ENCODE measurements at places on chromosomes 11 and 22.

- no peak for DNase-seq
Measured at GRCh38 chr22:40107851-40108378, 69.8 kb upstream of the TNRC6B start.

- no peak for DNase-seq
Measured at GRCh38 chr11:8714622-8715225, 32.1 kb downstream of the RPL27A start.

GRCh38 chr11:47577460-47578041, 1.2 kb downstream of the KBTBD4 start:
- DNase-seq: no peak

GRCh38 chr11:100821198-100821597, 134.1 kb downstream of the ARHGAP42 start:
- no peak for DNase-seq

GRCh38 chr11:1946812-1947484, at the start of gene MRPL23:
Gene MRPL23, plus strand, starts transcription at chr11:1947332. Its CDS starts 31 bp downstream, at chr11:1947363.
- no peak for DNase-seq

DNA sequence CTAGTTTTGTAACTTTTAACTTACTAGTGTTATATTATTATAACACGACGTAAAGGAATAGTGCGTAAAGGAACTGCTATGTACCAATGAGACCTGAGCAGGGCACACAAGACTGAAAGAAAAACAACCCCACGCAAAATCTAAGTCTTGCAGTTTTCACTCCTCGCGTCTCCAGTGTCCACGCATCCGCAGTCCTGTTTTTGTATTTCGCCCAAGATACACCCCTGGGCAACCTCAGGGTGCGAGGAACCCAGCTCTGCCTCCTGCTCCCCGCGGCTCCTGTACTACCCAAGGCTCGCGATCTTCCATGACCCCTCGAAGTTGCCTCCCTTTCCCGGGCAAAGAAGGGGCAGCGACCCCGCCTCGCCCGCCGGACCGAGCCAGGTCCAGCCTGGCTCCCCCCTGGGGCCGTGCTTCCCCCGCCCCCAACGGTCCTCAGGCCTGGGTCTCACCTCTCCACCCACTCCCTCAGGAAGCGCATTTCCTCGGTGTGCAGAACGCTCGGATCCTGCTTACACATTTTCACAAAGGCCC, 393 bp downstream of the ST13 start:
- DNase-seq: no peak

GRCh38 chr11:74024261-74025029, 15.6 kb upstream of the UCP3 start:
- no peak for DNase-seq

GRCh38 chr11:130631119-130631518, 182.7 kb downstream of the ADAMTS15 start:
- no peak for DNase-seq

DNA sequence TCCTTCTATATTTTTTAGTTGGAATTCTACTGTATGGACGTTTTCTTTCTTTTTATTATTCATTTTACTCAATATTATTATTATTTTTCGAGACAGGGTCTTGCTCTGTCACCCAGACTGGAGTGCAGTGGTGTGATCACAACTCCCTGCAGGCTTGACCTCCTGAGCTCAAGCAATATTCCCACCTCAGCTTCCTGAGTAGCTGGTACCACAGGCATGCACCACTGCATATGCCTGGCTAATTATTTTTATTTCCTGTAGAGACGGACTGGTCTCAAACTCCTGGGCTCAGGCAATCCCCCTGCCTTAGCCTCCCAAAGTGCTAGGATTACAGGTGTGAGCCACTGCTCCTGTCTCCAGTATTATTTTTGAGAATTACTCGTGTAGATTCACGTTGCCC, 34.0 kb upstream of the CCDC134 start:
- no peak for DNase-seq

DNA sequence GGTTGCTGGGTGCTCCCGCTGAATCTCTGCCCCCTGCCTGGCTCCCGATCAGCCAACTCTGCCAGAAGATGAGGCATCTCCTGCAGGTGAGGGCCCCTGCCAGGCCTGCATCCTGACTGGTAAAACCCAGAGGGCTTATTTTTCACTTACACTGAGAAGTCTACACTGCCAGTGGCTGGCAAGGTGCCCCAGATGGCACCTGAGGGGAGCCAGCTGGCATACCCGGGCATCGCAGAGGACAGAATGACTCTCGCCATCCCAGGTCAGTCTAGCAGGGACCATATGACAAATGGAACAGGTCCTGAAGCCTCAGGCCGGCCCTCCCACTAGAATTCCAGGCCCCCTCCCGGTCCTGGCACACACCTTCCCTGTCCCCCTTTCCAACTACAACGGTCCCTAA, 30.9 kb downstream of the MACROD1 start:
- no peak for DNase-seq

DNA sequence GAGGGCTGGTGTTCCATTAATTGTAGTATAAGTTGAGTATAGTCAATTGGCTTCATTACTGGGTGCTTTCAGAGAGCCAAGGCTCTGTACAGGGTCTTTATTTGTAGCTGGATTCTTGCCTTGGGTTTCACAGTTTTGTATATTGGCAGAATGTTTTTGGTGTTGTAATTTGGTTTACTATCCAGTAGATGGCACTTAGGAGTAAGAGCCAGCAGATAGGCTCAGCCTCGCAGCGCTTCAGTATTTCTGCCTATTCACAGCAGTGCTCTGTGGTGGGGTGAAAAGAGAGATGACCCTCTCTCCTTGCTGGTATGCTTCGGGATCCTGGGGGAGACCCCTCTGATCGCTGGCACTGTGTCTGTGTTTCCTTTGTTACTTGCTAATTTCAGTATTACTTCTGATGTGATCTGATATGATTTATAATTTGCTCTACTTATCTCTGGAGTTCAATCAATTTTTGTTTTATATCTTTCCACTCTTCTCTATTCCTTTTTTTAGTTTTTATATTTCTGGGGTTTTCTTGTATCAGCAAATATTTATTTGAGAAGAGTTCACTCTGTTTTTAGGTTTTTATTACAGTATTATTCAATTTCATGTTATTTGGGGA, 52.2 kb downstream of the ANO5 start:
- no peak for DNase-seq

- DNase-seq: no peak
Measured at GRCh38 chr11:6529266-6529665, 32.2 kb downstream of the DNHD1 start.

GRCh38 chr22:28927630-28928029, 44.3 kb downstream of the ZNRF3 start:
- no peak for DNase-seq

DNA sequence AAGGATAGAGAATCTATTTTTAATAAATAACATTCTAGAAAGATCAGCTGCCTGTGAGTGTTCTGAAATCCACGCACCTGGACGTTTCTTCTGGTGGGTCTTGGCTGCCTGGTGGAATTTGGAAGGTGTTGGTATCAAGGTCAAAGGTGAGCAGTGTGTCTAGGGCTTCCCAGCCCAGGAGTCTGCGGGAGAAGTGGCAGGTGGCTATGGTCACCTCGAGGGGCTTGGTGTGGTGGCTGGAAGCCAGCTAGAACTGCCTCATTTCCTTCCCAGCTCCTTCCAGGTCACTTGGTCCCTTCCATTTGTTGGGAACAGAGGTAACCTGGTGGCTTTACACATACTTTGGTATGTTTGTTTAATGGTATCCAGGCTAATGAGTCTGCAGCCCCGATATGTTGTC, 41.4 kb downstream of the NAT10 start:
- DNase-seq: no peak

DNA sequence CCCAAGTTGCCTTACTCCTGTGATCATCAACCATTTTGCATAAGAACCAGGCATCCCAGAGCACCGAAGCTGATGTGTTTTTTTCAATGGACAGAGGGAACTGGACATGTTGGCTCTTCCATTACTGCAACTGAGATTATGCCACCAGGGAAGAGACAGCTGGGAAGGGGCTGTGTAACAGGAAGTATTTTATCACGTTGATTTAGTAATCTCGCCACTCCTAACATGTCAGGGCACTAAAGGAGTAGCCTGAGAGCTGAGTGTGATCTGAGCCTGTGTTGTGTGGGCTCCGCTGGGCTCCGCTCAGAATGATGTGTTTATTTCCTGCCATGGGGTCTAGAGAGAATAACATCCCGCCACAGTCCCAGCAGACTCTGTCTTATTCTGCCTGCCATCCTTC, 165.4 kb downstream of the GRIK4 start:
- DNase-seq: no peak

DNA sequence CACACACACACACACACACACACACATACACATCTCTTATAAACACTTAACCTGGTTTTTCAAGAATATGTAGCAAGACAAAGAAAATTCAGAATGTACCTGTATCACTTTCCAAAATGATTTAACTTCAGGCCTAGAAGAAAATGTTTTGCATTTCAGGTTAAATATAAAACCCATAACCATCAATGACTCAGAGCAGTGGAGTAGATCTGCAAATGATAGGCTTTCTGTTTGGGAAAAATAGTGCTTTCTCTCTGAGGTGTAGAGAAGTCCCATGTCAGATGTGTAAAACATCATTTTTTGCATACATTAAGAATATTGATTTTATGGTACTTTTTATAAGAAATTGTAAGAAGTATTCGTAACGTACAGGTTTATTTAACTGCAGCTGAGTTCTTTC, 116.9 kb downstream of the STK33 start:
- no peak for DNase-seq

GRCh38 chr11:9823887-9824385, 160.1 kb downstream of the SWAP70 start:
- no peak for DNase-seq

DNA sequence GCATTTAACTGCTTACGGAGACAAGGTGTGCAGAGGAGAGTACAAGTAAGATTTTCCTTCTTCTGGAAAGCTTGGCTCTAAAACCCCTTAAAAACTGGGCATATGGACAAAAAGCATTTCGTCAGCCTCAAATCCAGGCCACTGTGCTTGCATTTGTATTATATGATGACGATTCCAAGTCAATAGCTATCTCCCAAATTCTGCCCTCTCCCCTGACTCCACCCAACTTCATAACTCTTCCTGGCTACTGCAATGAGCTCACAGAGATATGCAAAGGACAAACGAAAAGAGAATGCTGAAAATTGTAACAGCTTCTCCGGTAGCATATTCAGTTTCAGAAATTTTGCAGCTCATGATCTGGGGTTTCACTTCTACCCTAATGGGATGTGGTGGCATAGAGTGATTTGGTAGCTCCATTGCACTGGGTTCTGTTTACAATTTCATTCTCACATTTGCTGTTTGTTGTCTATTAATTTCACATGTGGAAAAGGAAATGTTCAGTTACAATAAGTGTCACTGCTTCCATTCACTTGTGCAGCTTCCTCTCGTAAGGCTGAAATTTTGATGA, 45.6 kb upstream of the CHRM4 start:
- no peak for DNase-seq
